HS-27A (cell line): ENCODE measurements at places on chromosomes 12 and 14.

GRCh38 chr12:117594481-117594880, 233.1 kb upstream of the NOS1 start:
- no peak for DNase-seq

- no peak for DNase-seq
These were observed 96.7 kb upstream of the NOVA1 start for GRCh38 chr14:26694521-26694920.

- DNase-seq, result no peak
These were observed 203.1 kb downstream of the SLC2A13 start for GRCh38 chr12:39902821-39903220.

DNA sequence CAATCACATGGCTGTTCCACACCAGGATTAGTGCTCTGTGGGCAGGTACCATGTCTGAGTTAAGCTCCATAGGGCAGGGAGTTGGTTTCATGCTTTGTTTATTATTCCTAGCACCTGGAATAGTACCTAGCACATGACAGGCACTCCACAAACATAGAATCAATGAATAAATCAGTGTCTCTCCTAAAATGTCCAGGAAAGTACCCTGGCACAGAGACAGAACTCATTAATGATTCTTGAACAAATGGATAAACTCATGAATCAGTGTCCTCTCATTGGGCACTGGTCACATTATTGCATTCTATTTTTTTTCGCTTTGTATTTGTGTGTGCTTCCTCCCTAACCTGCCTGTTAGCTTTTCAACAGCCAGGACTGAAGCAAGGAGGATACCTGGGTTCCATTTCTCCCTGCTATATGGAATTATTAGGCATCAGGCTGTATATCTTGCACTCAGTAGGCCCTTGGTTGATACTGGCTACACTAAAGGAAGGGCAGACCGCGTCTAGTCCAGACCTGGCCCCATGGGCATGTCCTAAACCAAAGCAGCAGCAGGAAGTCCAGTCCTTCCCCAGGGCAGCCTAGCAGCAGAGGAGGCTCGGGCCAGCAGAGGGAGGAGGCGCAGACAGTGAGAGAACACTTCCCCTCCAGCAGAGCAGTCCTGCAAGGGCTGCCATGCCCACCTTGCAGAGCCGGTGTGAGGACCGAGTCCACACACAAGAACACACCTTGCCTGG, 18.4 kb downstream of the HDAC7 start:
- DNase-seq, result no peak

- DNase-seq, result no peak
These were observed 3.0 kb downstream of the FOXJ2 start for GRCh38 chr12:8035440-8036010.

- no peak for DNase-seq
These were observed 1.5 kb downstream of the DIO3 start for GRCh38 chr14:101562659-101563351.

DNA sequence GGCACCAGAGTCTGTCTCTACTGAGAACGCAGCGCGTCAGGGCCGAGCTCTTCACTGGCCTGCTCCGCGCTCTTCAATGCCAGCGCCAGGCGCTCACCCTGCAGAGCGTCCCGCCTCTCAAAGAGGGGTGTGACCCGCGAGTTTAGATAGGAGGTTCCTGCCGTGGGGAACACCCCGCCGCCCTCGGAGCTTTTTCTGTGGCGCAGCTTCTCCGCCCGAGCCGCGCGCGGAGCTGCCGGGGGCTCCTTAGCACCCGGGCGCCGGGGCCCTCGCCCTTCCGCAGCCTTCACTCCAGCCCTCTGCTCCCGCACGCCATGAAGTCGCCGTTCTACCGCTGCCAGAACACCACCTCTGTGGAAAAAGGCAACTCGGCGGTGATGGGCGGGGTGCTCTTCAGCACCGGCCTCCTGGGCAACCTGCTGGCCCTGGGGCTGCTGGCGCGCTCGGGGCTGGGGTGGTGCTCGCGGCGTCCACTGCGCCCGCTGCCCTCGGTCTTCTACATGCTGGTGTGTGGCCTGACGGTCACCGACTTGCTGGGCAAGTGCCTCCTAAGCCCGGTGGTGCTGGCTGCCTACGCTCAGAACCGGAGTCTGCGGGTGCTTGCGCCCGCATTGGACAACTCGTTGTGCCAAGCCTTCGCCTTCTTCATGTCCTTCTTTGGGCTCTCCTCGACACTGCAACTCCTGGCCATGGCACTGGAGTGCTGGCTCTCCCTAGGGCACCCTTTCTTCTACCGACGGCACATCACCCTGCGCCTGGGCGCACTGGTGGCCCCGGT, at the start of gene PTGDR:
TSS of gene PTGDR (plus strand) at position 198 of the 778 bp plus-strand sequence. CDS start at position 315, 117 bp downstream.
- no peak for DNase-seq

DNA sequence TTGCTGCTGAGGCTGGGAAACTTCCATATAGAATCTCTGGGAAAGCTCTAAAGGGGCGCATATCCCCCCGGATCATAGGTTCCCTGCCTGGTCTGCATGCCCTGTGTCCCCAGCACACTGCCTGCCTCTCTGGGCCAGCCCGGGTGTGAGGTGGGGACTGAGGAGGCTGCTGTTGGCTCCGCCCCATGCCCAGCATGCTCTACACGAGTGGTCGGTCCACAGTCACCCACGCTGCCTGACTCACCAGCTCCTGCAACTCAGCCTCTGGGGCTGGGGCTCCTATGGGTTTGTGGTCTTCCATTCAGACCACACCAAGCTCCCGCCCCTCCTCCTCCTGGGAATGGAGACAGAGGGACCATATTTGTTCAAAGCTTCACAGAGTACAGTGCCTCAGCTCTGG, 88.5 kb upstream of the ANO2 start:
- DNase-seq, result no peak

DNA sequence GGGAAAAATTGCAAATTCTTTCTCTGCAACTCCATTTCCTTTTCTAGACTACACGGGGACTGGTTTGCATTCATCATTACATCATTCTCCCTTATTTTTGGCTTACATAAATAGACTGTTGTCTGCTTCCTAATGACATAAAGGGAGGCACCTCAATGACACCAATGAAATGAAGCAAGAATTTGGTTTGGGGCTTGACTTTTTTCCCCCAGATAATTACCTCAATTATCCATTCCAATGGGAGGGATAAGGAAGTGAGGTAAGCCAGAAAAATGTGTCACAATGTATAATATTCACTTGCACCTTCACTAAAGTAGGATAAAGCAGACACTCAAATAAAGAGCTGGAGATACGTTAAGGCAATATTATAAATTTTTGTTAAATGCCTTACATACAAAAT, 240.6 kb upstream of the GRIP1 start:
- no peak for DNase-seq

- peak; percentile 48 for DNase-seq
These were observed 49.5 kb upstream of the GNPNAT1 start for GRCh38 chr14:52840877-52841276.

GRCh38 chr14:77812028-77812427, 12.1 kb downstream of the ADCK1 start:
- DNase-seq, result no peak

DNA sequence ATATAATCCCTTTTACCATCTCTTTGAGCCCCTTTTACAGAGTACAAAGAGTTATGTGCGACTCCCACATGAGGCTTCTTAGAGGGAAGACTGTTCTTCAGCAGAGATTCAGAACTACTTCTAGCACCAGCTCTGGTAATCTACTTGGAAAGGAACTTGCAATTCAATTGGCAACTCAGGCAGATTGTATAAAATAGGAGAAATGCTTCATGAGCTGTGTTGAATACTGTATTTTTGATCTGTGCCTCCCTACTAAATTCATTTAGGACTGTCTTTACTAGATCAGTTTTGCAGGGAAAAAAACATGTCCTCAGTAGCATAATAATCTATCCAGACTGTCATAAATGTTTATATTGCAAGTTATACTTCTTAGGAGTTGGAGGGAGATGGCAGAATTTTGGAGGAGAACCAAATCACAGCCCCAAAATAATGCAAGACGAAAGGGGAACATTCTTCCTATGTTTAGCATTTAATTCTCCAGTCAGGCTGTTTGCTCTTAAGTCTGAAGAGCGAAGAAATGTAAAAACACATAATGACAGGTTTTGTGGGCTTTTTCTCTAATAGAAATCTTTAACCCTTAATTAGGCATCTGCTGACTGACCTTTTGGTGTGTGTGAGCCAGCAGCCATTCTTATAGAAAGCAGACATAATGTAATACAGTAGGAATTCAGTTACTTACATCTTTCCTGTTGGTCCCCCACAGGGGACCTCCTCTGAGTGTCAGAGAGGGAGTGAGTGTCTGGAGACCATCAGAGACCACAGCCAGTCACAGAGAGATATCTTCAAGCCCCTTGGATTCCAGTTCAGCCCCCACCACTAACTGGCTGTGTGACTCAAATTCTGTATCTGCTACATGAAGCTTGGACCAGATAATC, 3.9 kb downstream of the ANO4 start:
- no peak for DNase-seq

GRCh38 chr12:26231470-26231869, 36.1 kb downstream of the SSPN start:
- DNase-seq, result no peak

GRCh38 chr12:75337905-75338304, 3.4 kb downstream of the GLIPR1L1 start:
- DNase-seq, result no peak

GRCh38 chr12:42010715-42011114, 134.0 kb downstream of the GXYLT1 start:
- no peak for DNase-seq

DNA sequence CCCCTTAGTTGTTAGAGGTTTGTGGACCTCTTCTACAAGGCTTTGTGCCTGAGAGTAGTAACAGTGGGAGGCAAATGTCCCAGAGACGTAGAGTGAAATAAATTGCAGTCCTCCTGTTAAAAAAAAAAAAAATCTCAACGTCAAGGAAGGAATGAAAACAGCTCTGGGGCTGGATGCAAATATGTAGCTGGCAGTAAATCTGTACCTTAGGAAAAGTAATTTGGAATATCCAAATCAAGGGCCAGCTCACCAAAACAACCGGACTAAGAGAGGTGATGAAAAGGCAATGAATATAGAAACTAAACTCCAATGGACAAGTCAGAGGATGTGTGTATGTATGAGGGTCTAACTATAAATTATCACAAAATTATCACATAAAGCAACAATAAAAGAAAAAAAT, 27.0 kb downstream of the SINHCAF start:
- no peak for DNase-seq

GRCh38 chr12:94795044-94795443, 144.7 kb upstream of the TMCC3 start:
- DNase-seq, result no peak

DNA sequence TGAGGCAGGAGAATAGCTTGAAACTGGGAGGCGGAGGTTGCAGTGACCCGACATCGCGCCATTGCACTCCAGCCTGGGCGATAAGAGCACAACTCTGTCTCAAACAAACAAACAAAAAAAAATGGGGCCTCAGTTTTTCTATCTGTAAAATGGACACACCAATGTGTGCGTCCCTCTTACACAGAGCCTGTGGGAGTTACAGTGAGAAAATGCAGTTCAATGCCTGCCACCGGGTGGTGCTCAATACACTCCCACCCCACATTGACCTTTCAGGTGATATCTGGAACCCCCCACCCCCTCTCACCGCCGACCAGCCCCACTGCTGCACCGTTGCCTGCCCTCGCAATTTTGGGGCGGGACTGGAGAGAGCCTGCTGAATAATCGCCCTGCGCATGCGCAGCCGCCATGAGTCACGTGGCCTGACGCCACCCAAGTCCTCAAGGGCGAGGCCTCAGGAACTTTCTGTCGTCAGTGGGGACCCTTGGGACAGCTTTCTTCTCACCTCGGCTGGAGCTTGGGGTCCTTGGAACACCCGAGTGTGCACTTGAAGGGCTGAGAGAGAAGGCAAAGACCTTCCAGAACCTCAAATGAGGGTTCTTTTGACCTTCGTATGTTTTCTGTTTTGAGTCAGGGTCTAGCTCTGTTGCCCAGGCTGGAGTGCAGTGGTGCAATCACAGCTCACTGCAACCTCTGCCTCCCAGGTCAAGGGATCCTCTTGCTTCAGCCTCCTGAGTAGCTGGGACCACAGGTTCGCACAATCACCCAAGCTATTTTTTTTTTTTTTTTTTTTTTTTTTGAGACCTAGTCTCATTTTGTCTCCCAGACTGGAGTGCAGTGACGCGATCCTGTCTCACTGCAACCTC, 14.6 kb upstream of the CABP1 start:
- DNase-seq, result no peak

DNA sequence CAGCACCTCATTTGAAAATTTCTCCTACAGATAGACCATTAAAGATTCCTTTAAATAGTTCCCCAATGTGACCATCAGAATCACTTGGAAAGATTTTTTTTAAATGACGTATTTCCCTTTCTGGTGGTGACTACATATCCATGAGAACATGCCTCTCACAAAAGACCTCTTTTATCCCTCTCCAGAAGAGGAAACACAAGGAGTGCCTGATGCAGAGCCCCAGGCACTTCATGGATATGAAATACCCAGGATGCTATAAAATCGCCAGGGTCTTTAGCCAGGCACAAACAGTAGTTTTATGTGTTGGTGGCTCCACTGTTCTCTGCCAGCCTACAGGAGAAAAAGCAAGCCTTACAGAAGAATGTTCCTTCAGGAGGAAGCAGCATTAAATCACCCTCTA, 97.1 kb downstream of the ETNK1 start:
- no peak for DNase-seq

DNA sequence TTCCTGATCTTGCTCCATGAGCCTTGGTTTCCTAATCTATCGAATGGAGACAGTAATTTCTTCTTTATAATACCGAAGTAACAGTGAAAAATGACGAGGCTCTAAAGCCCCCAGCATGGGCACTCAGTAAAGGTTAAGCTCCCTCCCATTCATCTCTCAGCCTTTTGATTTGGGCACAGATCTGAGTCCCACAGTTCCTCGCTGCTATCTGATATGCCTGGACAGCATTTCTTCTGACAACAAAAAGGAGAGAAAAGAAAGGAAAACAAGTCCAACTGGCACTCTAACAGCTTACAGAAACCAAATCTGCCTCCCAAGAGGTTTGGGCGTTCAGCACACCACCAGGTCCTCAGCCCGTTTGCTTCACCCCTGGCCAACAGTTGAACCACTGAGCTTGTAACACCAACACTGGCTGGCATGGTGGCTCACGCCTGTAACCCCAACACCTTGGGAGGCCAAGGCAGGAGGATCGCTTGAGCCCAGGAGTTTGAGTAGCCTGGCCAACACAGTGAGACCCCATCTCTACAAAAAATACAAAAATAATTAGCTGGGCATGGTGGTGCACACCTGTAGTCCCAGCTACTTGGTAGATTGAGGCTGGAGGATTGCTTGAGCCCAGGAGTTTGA, 19.5 kb downstream of the CCDC88C start:
- DNase-seq, result no peak
